Left lobe of liver (tissue), 2 donors: ENCODE measurements at places on chromosomes 3 and 15. TPM values are rescaled to one million over a fixed set of nuclear protein-coding genes. Genes with fewer than 3 reads are reported as not detected.

DNA sequence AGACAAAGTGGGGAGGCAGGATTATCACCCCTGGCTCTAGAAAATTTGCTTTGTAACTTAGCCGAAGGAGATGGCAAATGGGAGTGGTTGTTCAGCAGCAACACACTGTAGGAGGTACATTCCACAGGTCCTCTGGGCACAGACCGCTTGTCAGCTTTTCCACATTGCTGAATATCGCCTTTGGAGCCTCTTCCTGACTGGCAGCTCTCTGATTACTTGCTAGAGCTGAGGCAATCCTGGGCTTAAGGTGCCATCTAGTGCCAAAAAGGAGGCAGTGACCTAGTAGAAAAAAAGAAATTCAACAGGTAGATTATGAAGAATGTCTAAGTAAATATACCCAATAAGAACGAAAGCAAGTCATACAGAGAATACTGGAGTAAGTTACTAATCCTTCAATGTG lies 13.1 kb upstream of the SCN5A start:
- DNase-seq = no peak

The SLC35G2 gene
- 0.70 TPM for total RNA-seq

DNA sequence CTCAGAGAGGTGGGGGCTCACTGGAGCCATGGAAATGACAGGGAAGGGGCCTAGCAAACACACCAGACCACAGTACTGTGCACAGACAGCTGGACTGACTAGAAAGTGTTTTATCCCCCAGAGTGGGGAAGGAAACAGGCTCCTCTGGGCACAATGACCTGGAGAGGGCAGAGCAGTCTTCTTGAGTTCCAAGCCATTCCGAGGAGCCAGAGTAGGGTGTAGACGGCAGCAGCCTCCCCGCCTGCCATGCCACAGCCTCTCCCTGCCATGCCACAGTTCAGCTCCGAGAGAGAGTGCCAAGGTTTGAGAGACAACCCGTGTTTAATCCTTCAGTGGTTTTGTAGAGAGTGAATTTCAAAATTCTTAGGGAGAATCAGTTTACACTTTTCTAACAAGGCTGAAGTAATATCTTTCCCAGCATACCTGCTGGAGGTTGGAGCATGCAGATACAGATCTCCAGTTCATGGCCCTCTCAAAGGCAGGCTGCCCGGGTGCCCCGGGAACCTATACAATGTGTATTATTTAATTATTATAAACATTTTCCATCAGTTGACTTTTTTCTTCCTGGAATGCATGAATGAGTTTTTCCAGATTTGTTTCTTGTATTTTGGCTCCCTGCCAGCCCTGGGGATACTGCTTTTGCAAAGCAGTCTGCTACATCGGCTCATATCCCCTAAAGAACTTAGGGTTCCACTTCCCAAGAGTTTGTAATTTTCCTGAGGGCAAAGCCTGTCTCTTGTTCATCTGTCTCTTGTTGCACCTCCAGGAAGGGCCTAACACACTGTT lies 3.2 kb downstream of the PODXL2 start:
- DNase-seq = no peak

- no peak for DNase-seq
Observed at GRCh38 chr3:86792316-86792715, 198.6 kb downstream of the VGLL3 start.

The NR1I2 gene
- total RNA-seq = 206 TPM

GRCh38 chr3:107846279-107846852 lies 244.5 kb downstream of the CD47 start:
- DNase-seq = peak; percentile 59
